Stimulated activated CD4-positive, alpha-beta T cell treated with anti-CD3 and anti-CD28 coated beads, Interleukin-15, amount 100 ng/mL, for 24 hours (primary cell): ENCODE measurements at places on chromosomes 7 and 10.
A peak's percentile ranks its signal among the peaks of the same experiment; 100 is the strongest.

- no peak for DNase-seq
These were observed 595.5 kb downstream of the LRMDA start for GRCh38 chr10:76026905-76027304.

DNA sequence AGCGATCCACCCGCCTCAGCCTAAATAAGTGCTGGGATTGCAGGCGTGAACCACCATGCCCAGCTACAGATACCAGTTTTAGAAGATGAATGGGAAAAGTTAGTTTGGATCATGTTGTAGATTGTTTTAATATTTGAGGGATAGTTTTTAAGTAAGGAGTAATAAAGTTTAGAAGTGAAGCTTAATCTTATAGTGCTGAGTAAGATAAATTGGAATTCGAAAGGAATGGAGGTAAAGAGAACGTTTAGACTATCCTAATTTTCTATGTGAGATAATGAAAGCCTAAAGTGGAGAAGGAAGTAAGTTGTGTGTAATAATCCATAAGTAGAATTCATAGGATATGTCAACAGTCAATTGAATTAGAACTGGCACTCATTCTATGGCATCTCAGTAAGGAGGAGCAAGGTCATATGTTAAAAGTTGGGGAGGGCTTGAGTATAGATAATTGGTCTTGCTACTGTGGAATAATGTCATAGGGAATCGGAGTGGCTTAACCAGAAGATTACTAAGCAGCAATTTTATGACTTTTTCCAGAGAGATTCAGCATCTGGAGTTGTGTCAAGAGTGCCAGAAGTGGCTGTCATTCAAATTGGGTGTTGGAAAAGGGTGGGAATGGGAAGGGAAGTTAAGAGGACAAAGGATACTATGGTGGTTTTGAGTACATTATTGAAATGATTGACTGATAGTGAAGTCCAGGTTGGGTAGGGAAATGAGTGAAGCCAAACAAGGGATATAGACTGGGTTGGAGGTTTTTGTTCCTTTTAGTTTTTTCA, 12.1 kb downstream of the TAX1BP1 start:
- DNase-seq = no peak

GRCh38 chr10:117462424-117462792, 80.1 kb upstream of the EMX2 start:
- no peak for DNase-seq

DNA sequence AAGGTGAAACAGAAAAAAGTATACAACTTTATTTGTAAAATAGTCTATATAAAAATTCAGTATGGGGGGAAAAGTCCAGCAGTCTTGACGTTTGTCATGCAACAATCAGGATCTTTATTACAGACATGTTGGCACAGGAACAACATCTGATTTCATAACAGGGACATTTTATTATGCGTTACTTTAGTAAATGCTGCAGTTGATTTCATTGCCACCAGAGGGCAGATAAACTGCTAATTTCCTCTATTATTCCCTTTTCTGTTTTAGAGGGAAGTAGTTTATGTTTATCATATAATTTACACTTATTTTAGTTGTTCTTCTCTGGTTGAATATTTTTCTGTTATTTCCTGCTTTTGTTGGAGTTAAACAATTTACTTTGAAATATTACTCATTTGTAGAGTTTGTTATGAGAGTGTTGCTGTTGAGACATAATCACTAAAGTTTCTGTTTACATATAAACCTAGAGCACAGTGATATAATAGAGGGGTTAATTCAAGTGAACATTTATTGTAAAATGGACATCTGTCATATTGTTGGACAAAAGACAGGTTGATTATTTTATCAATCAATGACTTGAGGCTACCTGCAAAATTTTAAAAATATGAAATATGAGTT, 3.3 kb downstream of the PLXDC2 start:
- DNase-seq = peak; percentile 5

DNA sequence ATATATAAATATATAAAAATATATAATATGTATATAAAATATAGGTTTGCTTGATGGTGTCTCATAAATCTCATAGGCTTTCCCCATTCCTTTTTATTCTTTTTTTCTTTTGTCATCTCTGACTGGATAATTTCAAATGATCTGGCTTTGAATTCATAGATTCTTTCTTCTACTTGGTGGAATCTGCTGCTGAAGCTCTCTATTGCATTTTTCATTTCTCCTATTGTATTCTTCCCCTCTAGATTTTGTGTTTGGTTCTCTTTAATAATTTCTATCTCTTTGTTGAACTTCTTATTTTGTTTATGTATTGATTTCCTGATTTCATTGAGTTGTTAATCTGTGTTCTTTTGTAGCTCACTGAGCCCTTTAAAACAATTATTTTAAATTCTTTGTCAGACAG, 629.4 kb downstream of the GALNT17 start:
- no peak for DNase-seq

- DNase-seq = peak; percentile 84
These were observed 55.8 kb upstream of the LANCL2 start for GRCh38 chr7:55309040-55309991.
